Aorta (tissue), 5 donors: ENCODE measurements at places on chromosomes 7 and 10.

GRCh38 chr10:116978901-116979300, 26.1 kb downstream of the SHTN1 start:
- H3K36me3 ChIP-seq: no peaks in the 10 kb centered on the region
- H3K27ac ChIP-seq: no peak overlapping the region
- H3K27me3 ChIP-seq: no peaks in the 10 kb centered on the region
- no peak overlapping the region for H3K4me3 ChIP-seq

DNA sequence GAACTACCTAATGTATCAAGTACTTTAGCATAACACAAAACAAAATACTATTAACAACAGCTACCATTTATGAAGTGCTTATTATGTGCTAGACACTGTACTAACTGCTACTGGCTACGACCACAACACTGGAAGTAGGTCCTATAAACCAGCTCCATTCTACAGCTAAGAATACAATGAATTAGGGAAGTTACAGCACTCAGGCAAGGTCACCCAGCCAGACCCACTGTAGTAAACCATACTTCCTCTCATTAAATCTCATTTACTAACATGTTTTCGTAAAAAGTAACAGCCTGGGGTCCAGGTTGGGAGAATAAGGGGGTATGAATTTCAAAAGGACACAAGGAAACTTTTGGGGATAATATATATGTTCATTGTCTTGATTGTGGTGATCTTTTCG, 25.4 kb downstream of the NAPEPLD start:
- no peak overlapping the region for H3K4me3 ChIP-seq
- H3K36me3 ChIP-seq: no peaks in the 10 kb centered on the region
- H3K27me3 ChIP-seq: no peaks in the 10 kb centered on the region
- H3K27ac ChIP-seq: no peak overlapping the region
- H3K4me1 ChIP-seq: peaks cover 7% of the 10 kb centered on the region

GRCh38 chr10:99364125-99364524, 35.0 kb downstream of the CNNM1 start:
- H3K4me3 ChIP-seq: no peak overlapping the region
- no peaks in the 10 kb centered on the region for H3K36me3 ChIP-seq
- no peaks in the 10 kb centered on the region for H3K4me1 ChIP-seq
- no peaks in the 10 kb centered on the region for H3K27me3 ChIP-seq

DNA sequence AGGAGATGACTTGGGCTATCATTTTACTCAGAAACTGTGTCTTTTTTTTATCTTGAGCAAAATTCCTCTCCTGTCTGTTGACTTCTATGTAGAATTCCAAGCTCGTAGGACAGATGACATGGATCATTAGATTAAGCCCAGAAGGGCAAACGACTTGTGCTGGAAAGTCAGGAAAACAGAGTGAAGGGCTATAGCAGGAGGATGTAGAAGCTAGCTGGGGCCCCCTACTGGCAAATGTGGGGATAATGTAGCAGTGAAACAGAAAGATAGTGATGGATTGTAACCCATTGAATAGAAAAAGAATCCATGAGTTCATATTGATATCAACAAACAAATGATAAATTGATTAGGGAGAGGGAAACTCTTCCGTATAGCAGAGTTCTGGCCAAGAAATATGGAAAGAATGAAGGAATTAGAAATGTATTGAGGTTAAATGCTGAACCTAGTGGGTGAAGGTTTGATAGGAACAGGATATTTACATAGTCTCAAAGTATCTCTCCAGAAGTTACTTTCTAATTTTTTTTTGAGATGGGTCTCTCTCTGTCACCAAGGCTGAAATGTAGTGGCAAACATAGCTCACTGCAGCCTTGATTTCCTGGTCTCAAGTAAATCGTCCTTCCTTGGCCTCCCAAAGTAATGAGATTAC, 103.6 kb downstream of the LYZL1 start:
- no peak overlapping the region for H3K4me3 ChIP-seq
- DNase-seq: no peak
- H3K27me3 ChIP-seq: no peaks in the 10 kb centered on the region
- no peaks in the 10 kb centered on the region for H3K36me3 ChIP-seq

DNA sequence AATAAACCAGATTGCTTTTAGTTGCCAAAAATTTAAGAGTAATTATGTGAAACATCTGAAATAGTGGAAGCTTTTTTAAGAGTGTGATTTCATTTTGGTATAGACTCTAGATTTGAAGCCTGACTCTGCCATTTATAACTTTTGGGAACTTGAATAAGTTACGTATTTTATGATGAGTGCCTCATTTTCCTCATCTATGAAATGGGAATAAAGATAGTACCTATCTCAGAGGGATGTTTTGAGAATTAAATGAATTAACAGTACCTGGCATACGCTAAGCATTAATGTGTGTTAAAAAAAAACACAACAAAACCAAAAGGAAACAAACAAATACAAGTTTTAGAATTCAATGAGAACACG, 12.9 kb downstream of the PRKAR2B start:
- no peak overlapping the region for H3K4me3 ChIP-seq
- no peak for DNase-seq
- H3K27ac ChIP-seq: no peak overlapping the region
- H3K4me1 ChIP-seq: no peaks in the 10 kb centered on the region
- H3K36me3 ChIP-seq: no peaks in the 10 kb centered on the region
- no peaks in the 10 kb centered on the region for H3K27me3 ChIP-seq

GRCh38 chr10:9853405-9854355, 1164.0 kb upstream of the CELF2 start:
- H3K27me3 ChIP-seq: no peaks in the 10 kb centered on the region
- no peaks in the 10 kb centered on the region for H3K36me3 ChIP-seq
- H3K4me1 ChIP-seq: no peaks in the 10 kb centered on the region
- no peak for DNase-seq
- no peak overlapping the region for H3K4me3 ChIP-seq

DNA sequence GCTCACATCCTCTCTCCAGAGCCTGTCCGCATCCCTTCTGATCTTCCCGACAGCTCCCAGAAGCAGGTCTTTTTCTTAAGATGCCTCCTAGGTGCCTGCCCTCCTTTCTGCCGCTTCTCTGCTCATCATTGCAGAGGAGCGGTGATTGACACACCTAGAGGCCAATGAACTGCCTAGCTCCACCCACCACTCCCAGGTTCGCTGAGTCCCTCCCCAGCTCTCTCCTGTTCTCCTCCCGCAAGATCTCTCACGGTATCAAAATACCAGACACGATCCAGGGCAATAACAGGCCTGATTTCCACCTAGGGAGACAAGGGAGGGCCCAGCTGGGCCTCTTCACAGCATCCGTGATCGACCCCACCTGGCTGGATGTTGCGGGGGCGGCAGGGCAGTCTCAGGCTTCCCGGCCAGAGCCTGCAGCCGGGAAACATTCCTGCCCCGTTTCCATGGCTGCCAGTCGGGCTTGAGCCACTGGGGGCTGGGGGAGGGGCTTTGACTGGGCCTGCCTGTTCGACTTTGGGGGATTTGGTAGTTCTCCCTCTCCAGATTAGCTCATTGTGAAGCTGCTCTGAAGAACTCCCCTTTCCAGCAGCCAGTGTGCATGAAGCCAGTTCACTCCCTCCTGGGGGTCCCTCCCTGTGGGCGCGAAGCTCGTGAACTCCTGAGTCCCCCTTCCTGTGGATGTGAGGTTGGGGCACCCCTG, 373.5 kb downstream of the RPS24 start:
- no peaks in the 10 kb centered on the region for H3K27me3 ChIP-seq
- no peak overlapping the region for H3K27ac ChIP-seq
- H3K4me1 ChIP-seq: no peaks in the 10 kb centered on the region
- no peaks in the 10 kb centered on the region for H3K36me3 ChIP-seq
- DNase-seq: peak; percentile 90

DNA sequence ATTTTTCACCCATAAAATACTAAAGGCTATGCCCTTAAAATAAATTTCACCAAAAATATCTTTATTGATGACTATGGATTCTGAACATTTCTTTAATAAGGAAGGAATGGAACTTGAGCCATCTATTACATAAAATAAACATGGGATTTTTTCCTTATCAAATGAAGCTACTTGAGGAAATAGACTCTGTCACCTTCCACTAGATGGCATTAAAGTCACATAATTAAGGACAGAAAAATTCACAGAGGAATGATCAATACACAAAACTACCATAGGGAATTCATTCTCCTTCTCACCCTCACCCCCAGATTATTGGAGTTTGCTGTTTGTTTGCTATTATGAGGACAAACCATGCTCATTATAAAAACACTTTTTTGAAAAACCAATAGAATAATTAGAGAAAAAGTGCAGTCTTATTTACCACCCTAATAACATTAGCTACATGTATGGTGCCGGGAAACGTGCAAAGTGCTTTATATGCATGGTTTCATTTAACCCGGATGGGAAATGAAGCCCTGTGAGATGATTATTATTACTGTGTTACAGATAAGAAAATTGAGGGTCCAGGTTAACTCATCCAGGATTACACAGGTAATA, 21.1 kb upstream of the FOXI2 start:
- DNase-seq: no peak
- H3K27me3 ChIP-seq: no peaks in the 10 kb centered on the region
- no peak overlapping the region for H3K4me3 ChIP-seq
- H3K4me1 ChIP-seq: no peaks in the 10 kb centered on the region

DNA sequence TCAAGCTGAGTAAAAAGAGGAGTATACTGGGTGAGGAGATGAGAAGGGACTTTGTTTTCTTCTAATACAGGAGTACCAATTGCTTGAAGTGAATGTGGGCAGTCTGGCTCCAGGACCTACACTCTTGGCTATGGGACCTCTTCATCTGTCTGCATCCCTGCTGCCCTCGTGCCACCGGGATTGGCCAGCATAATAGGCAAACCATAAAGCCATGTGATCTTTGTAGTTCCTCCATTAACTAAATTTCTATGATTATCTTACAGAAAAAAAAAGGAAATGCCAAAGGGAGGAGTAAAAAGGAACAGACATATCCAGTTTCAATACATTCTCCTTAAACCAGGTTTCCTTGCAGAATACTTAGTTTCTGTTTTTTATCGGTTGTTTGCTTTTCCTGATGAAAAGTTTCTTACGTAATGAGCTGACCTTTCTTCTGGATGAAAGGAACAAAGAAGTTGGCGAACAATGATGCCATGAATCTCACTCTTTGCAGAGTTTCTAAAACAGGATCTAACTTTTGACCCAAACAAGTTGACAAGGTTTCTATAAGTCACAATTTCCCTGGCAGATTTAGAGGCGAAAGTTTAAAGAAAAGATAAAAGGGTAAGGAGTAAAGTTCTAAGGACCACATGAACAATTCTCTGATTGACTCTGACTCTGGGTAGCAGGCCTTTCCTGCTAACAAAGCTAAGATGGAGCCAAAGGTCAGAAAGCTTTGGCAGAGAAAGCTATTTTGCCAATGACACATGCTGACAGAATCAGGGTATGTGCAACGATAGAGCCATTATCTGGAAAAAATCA, 54.1 kb downstream of the LAMB1 start:
- DNase-seq: no peak
- peaks cover 6% of the 10 kb centered on the region for H3K4me1 ChIP-seq
- no peaks in the 10 kb centered on the region for H3K27me3 ChIP-seq
- no peaks in the 10 kb centered on the region for H3K36me3 ChIP-seq

- H3K4me3 ChIP-seq: no peak overlapping the region
- no peaks in the 10 kb centered on the region for H3K4me1 ChIP-seq
- DNase-seq: peak; percentile 59
- H3K27me3 ChIP-seq: no peaks in the 10 kb centered on the region
Measured at GRCh38 chr10:110834629-110835301, 37.0 kb upstream of the PDCD4 start.

GRCh38 chr10:124158592-124158991, 65.2 kb upstream of the CHST15 start:
- no peak overlapping the region for H3K4me3 ChIP-seq
- no peak overlapping the region for H3K27ac ChIP-seq
- H3K4me1 ChIP-seq: peaks cover 11% of the 10 kb centered on the region
- no peaks in the 10 kb centered on the region for H3K36me3 ChIP-seq

GRCh38 chr10:6222755-6223154, 20.0 kb downstream of the PFKFB3 start:
- no peaks in the 10 kb centered on the region for H3K4me1 ChIP-seq
- H3K27ac ChIP-seq: peak overlapping the region; percentile 32
- DNase-seq: no peak
- no peaks in the 10 kb centered on the region for H3K27me3 ChIP-seq
- H3K4me3 ChIP-seq: no peak overlapping the region
- H3K36me3 ChIP-seq: no peaks in the 10 kb centered on the region

DNA sequence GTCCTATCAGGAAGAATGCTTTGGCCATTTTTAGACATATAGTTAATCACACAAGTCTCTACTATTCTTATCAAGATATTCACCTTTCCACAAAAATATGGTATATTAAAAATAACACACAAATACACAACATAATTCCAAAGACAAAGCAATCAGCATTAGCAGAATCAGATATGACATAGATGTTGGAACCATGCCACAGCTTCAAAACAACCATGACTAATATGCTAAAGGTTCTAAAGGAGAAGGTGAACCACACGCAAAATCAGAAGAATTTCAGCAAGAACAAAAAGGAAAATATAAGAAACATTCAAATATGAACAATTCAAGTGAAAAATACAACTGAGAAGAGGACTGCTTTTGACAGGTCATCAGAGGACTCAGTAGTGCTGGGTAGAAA, 670.2 kb upstream of the SORCS1 start:
- DNase-seq: no peak
- no peak overlapping the region for H3K27ac ChIP-seq
- H3K27me3 ChIP-seq: no peaks in the 10 kb centered on the region
- H3K4me3 ChIP-seq: no peak overlapping the region

DNA sequence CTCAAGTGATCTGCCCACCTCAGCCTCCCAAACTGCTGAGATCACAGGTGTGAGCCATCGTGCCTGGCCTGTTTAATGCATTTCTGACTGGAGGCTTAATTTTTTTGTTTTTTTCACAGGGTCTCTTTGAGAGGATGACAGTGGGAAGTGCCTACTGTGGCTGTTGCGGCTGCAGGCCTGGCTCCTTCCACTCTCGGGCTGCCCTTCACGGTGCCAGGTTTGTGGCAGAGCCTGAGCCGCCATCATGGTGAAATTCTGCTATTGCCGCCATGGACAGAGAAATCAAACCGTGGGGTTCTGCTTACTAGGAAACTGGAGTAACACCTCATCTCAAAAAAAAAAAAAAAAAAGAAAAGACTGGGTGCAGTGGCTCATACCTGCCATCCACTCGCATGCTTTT, 142.7 kb downstream of the CAMK1D start:
- no peak overlapping the region for H3K27ac ChIP-seq
- no peak for DNase-seq
- no peaks in the 10 kb centered on the region for H3K27me3 ChIP-seq

DNA sequence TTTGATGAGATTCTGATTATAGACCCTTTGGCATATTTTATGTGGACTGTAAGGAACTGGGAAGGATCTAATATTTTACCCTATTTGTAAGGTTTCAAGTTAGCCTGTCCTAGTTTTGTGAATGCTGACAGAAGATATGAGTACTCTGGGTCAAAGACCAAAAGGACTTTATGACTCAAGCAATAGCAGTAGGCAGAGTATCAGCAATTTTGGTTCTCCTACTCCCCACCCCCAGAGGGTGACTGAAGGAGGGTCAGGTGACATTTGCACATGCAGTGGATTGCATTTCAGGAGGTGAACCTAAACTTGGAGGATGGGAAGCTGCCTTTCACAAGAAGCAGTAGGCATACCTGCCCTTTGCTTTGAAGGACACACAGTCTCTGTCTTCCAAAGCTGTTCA, 84.0 kb upstream of the KLF6 start:
- no peak overlapping the region for H3K27ac ChIP-seq
- no peak for DNase-seq
- no peaks in the 10 kb centered on the region for H3K4me1 ChIP-seq
- no peaks in the 10 kb centered on the region for H3K36me3 ChIP-seq
- no peaks in the 10 kb centered on the region for H3K27me3 ChIP-seq
- no peak overlapping the region for H3K4me3 ChIP-seq

- DNase-seq: no peak
- H3K27ac ChIP-seq: no peak overlapping the region
- no peaks in the 10 kb centered on the region for H3K36me3 ChIP-seq
- no peak overlapping the region for H3K4me3 ChIP-seq
- H3K4me1 ChIP-seq: peaks cover 2% of the 10 kb centered on the region
Measured at GRCh38 chr10:61933859-61934555, 32.5 kb downstream of the ARID5B start.
